NB4 (cell line): ENCODE measurements at places on chromosomes 4 and X.

GRCh38 chr4:147396105-147396504, 84.8 kb upstream of the EDNRA start:
- DNase-seq: no peak

DNA sequence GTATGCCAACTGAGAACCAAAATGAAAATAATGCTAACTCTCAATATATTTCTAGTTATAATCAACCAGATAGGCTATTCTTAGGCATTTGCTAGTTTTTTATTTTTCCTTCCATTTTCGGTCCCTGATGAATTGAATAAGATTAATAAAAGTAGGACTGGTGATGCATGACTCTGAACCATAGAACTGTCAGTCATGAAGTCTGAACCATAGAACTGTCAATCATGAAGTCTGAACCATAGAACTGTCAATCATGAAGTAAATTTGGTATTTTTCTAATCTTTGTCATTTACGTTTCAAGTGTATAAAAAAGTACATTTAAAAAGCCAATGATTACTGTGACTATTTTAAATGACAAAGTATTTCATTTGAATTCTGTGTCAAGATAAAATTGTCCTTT, 460.2 kb upstream of the NDST3 start:
- no peak for DNase-seq

DNA sequence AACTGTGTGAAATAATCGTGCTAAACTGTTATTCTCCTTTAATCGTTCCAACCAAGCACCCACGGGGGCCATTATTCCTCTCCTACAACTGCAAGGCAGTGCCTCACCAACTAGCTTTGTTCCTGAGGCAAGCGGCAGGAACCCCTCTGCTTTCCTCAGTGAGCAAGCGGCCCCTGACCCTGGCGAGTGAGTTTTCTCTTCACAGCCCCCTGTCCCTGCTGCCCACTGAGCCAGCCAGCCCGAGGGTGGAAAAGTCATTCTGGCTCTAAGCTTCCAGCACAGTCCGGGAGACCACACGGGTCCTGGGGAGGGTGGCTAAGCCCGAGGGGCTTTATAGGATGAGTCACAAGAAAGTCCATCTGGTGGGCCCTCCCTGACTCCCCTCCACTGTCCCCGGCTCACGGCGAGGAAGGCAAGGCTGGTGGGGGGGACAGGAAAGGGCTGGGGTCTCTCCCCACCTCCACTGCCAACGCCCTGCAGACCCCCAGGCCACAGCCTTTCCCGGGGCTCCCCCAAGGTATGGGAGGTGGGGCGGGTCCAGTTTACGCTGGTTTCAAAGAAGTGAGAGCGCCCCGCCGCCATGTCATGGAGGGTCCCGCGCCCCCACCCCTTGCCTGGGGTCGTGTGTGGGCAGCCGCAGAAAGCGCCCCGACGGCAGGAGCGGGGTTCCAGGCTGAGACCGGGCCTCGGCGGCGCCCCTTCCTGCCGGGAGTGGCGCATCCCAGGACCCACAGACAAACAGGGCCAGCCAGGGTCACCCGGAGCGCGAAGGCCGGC, 45.0 kb downstream of the CPLX1 start:
- peak; percentile 35 for DNase-seq

DNA sequence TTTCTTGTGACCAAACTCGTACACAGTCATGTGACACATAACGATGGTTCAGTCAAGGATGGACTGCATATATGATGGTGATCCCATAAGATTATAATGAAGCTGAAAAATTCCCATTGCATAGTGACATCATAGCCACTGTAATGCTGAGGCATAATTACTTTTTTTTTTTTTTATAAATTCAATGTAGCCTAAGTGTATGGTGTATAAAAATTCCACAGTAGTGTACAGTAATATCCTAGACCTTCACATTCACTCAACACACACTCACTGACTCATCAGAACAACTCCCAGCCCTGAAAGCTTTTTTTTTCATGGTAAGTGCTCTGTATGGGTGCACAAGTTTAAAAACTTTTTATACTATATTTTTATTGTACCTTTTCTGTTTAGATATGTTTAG, 105.0 kb downstream of the AREG start:
- DNase-seq: no peak

- no peak for DNase-seq
Measured at GRCh38 chr4:24793219-24794005, 2.0 kb upstream of the SOD3 start.

GRCh38 chr4:15149839-15150592, 147.7 kb downstream of the CPEB2 start:
- peak; percentile 92 for DNase-seq
